ENCODE measurements at places on chromosomes 13 and 19.

- peak; percentile 84 for DNase-seq
Measured at GRCh38 chr19:50050406-50051227, 24.8 kb downstream of the ZNF473 start.

- DNase-seq, result no peak
Measured at GRCh38 chr13:48072304-48072703, 22.6 kb downstream of the MED4 start.

- peak; percentile 78 for DNase-seq
Measured at GRCh38 chr19:15264061-15264932, 32.0 kb upstream of the EPHX3 start.

DNA sequence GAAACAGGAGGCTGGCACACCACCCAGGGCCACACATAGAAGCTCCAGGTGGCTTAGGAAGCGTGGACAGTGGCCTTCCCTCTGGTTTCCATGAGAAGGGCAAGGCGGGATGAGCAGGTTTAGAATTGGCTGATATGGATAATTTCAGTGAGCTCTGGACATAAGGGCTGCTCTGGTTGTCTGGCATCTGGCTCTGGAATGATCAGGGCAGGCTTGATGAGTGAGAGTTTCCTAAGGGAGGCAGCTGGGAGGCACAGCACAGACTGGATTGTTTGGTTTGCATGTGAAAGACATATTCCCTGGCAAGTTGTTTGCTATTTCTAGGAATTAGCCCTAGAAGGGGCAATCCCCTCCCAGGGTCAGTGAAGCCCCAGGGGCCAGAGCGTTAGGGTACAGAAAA is 129.5 kb downstream of the ATP8A2 start:
- DNase-seq, result no peak

DNA sequence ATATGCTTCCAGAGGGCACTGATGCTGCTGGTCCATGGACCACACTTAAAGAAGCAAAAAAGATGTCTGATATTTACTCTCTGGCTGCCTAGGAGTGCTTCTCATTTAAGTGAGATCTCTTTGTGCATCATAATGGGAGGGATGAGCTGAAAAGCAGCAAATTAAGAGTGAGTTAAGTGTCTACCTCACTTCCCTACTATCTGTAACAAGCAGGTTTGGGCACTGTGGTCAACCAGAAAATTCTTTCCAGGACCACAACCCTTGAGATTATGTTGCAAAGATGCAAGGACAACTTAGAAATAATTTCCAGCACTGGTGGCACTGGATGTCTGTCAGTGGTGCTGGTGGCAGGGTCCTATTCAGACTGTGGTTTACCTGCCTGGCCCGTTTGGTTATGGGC is 52.1 kb upstream of the USPL1 start:
- no peak for DNase-seq

GRCh38 chr13:22776394-22777186 is 404.2 kb upstream of the SGCG start:
- no peak for DNase-seq

DNA sequence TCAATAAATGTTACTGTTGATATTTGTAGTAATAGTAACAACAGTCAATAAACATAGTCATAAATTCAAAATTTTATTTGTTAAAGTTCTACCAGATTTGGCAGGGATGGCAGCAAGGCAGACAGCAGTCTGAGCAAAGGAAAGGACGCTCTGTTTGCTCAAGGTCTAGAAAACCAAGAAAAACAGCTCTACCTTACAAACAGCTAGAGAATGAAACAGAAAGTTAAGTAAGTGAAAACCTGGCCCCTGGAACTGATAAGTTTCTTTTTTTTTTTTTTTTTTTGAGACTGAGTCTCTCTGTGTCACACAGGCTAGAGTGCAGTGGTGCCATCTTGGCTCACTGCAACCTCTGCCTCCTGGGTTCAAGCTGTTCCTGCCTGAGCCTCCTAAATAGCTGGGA is 27.9 kb downstream of the ENOX1 start:
- no peak for DNase-seq

GRCh38 chr13:48412881-48413351 is at the start of gene LPAR6:
TSS of gene LPAR6 (minus strand) at chr13:48413113. CDS start at chr13:48412423, 690 bp downstream.
- no peak for DNase-seq

GRCh38 chr13:31124204-31124603 is 37.5 kb downstream of the HSPH1 start:
- no peak for DNase-seq

- no peak for DNase-seq
Measured at GRCh38 chr19:49447485-49448431, 3.9 kb downstream of the PIH1D1 start.

GRCh38 chr13:44322928-44323327 is 50.7 kb upstream of the SERP2 start:
- DNase-seq, result no peak

GRCh38 chr13:57558051-57558467 is 73.5 kb upstream of the PCDH17 start:
- DNase-seq, result no peak

- DNase-seq, result no peak
Measured at GRCh38 chr19:29873024-29873800, 61.4 kb downstream of the CCNE1 start.

DNA sequence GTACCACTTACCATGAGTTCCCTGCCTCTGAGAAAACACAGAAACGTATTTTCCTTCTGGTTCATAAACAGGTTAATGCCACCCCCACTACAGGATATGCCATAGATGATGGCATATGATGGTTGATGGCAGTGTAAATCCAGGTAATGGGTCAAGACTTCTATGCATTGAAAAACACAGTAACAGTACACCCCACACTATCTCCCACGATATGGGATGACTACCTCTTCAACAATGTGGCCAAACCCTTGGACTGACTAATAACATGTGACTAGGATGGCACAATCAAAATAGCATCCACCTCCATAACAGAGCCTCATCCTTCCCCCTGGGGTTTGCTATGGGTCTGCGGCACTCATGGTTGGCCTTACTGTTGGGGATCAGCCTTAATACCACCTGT is 22.0 kb downstream of the ZNF235 start:
- no peak for DNase-seq

DNA sequence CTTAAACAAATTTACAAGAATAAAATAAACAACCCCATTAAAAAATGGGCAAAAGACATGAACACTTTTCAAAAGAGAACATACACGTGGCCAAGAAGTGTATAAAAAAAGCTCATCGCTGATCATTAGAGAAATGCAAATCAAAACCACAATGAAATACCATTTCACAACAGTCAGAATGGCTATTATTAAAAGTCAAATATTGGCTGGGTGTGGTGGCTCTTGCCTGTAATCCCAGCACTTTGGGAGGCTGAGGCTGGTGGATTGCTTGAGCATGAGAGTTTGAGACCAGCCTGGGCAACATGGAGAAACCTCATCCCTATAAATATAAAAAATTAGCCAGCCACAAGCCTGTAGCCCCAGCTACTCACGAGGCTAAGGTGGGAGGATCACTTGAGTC is 89.9 kb downstream of the UBL3 start:
- no peak for DNase-seq

GRCh38 chr19:34969721-34970120 is 5.7 kb upstream of the ZNF792 start:
- DNase-seq, result no peak

DNA sequence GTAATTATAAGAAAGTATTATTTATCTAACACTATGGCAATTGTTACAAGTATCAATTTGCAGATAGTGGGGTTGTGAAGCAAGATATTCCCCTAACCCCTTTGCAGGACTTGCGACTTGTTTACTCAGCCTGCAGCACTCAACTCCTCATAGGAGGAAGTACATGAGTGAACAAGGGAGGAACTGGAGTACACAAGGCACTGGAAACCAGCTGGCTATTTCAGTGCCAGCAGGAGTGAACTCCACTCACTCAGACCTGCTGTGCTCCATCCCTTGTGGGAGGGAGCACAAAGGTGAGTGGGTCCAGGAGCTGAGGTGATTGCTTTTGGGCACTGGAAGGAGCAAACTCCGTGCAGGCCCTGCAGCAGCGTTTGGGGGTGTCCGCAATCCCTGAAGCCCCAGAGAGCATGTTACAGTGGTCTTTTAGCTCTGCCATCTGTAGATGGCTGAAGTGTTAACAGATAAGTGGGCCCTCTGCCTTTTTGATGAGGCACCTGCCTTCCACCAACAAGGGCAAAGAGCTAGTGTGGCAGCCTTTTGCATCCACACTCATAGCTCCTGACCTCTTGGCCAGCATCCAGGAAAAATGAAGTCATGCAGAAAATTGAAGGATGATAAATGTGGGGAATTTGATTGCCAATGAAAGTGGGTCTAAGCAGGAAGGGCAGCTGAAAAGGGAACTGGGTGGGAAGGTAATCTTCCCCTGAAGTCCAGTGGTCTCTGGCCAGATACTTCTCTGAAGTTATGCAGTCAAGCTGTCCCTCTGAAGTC is 802.2 kb upstream of the MIR17HG start:
- no peak for DNase-seq

- DNase-seq, result no peak
Measured at GRCh38 chr13:40316301-40316700, 350.1 kb downstream of the FOXO1 start.

DNA sequence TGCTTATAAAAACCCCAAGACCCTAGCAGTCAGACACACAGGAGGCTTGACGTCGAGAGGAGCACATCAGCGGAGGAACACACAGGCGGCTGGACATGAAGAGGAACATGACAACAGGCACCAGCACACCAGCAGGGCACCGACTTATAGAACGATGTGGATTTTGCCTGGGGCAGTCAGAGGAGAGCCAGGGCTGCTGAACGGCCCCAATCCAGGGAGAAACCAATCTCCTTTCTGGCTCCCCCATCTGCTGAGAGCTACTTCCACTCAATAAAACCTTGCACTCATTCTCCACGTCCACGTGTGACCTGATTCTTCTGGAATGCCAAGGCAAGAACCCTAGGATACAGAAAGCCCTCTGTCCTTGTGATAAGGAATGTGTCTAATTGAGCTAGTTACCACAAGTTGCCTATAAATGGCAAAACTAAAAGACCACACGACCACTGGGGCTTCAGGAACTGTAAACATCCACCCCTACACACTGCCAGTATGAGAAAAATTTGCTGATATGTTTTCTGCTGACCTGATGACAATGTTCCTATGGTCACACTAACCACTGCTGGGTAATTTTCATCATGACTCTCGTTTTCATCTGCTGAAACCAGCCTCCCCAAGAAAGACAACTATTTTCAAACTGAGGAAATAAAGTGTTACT is 35.8 kb upstream of the CEACAM21 start:
- no peak for DNase-seq

- no peak for DNase-seq
Measured at GRCh38 chr19:18611327-18612050, 1.2 kb upstream of the TMEM59L start.

DNA sequence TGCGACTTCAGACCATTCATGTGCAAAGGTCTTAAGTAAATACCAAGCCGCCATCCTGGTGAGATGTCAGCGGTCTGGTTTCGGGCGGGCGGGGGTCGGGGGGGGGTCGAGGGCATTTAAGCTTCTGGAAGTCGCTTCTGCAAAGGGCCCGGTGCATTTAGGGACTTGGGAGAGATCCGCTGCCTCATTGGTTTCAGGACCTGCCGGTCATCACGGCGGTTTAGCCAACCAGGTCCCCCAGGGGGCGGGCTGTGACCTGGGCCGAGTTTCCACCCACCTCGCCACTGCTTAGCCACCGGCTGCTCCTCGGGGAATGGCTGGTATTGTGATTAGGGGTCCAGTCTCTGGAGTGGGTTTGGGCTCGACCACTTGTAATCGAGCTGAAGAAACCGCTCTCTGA is 7.8 kb downstream of the ANKLE1 start:
- DNase-seq, result no peak
